ENCODE measurements at places on chromosomes 13 and 19.

- no peak for DNase-seq
These were observed 400.5 kb upstream of the SLC10A2 start for GRCh38 chr13:103466761-103467160.

- DNase-seq = no peak
These were observed 616.6 kb downstream of the FGF9 start for GRCh38 chr13:22287343-22287920.

DNA sequence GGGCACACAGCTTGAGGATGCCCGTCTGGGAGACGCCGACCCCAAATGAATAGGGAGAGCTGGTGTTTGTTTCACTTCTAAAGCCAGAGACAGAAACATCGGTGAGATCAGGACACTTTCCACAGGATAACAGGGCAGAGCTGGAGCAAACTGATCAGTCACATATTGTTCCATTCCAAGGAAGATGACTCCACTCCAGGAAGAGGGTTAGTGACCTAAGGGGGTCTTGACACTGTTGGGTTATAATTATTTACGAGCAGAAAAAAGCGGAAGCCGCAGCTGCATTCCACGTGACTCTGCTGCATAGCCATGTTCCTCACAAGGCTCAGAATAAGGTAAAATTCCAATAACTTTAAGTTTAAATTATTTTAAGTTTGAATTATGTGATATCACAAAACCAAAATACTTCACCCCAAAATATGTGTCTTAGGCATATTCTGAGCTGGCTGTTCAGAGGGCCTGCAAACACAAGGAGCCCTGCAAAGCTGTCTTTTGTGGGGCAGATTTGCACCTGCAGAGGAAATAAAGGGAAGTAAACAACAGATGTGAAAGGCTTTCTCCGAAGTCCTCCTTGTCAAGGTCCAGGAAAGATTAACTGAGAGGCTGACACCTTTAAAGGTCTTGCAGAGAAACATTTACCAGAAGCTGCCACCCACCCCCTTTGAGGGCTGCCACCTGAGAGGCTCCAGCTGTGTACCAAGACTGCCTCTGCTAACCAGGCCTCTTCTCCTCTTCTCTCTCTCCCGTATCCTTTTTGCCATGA is 819.2 kb downstream of the UQCRFS1 start:
- DNase-seq = no peak

- DNase-seq = no peak
These were observed 4.3 kb upstream of the C5AR1 start for GRCh38 chr19:47305309-47305751.

DNA sequence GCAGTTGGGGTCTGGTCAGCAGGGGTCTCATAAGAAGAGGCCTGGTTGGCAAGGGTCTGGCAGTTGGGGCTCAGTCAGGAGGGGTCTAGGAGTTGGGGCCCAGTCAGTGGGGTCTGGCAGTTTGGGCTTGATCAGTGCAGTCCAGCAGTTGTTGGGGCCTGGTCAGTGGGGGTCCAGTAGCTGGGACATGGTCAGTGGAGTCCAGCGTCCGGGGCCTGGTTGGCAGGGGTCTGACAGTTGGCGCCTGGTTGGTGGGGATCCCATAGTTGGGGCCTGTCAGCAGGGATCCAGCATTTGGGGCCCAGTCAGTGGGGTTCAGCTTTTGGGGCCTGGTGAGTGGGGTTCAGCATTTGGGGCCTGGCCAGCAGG is 60.5 kb upstream of the TPM4 start:
- no peak for DNase-seq

- DNase-seq = no peak
These were observed 33.8 kb upstream of the NDFIP2 start for GRCh38 chr13:79447141-79447540.

- DNase-seq = no peak
These were observed 24.4 kb upstream of the GPR18 start for GRCh38 chr13:99282264-99283231.

GRCh38 chr19:54418030-54418929 is 3.0 kb downstream of the TTYH1 start:
- DNase-seq = no peak

- no peak for DNase-seq
These were observed 297.4 kb upstream of the SGCG start for GRCh38 chr13:22883262-22883840.

- DNase-seq = no peak
These were observed at the start of gene BCAM for GRCh38 chr19:44808463-44809371. TSS of gene BCAM (plus strand) at chr19:44809103. CDS start at chr19:44809125, 22 bp downstream.

DNA sequence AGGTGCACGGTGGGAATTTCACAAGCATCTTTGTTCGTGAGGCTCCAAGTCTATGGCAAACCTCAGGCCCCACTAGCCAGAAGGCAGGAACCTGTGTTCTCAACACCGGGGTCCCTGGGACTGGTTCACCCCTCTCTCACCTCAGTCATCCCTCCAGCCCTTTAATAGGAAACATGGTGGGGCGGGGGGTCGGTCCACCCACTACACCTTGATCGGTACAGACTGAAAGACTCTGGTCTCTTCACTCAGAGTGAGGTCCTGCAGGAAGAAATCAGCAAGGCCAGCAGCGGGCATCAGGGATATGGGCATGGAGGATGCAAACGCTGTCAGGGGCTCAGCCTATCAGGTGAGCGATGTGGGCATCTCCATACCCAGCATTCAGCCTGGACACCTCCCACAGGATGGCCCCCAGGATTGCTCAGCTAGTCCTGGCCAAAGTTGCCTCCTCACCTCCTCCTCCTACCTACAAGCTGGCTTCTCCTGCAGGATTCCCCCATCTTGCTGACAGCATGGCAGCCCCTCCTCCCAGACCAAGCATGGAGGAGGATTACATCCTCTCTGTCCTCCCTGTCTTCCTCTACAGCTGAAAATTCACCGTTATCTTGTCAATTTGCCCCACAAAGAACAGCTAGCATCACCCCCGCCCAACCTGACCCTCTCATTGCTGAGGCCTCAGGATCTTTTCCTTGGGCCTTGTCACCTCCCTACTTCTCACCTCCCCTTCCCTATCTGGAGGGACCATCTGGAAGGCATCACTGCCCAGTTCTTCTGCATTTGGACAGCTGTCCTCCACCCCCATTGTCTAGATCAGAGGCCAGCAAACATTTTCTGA is 37.3 kb upstream of the CD33 start:
- DNase-seq = no peak

DNA sequence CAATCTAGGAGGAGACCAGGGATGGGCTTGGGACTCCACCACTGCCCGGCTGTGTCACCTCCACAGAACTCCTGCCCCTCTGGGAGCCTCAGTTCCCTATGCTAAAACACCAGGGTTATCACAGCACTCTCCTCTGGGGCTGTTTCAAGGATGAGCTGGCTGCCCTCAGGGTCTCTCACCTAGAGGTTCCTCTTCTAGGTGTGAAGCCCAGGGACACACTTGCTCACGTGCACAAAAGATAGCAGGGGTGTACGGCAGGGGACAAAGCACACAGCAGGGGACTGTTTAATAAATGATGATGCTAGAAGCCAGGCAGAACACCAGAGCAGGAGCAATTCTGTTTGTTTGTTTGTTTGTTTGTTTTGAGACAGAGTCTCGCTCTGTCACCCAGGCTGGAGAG is 16.8 kb upstream of the LYPD3 start:
- no peak for DNase-seq

DNA sequence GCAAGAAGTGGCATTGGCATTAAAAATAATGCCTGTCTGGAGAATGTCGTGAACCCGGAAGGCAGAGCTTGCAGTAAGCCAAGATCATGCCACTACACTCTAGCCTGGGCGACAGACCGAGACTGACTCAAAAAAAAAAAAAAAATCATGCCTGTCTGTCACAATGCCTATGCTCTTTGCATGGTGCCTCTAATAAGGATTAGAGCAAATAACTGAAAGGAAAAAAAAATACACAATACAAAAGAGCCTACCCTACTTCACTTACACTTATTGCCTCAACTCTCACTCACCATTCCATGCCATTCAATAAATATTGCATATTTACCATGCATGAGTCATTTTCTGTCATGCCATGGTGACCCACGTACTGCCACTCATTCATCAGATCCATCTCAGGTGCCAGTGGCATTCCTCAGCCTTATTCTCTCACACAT is 49.1 kb downstream of the TBC1D4 start:
- DNase-seq = no peak

DNA sequence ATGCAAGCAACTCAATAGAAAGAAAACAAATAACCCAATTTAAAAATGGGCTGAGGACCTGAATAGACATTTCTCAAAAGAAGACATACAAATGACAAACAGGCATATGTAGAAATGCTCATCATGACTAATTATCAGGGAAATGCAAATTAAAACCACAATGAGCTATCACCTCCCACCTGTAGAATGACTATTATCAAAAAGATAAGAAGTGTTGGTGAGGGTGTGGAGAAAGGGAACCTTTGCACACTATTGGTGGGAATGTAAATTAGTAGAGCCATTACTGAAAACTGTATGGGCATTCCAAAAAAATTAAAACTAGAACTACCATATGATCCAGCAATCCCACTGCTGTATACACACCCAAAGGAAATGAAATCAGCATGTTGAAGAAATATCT is 212.2 kb downstream of the SUCLA2 start:
- DNase-seq = no peak

DNA sequence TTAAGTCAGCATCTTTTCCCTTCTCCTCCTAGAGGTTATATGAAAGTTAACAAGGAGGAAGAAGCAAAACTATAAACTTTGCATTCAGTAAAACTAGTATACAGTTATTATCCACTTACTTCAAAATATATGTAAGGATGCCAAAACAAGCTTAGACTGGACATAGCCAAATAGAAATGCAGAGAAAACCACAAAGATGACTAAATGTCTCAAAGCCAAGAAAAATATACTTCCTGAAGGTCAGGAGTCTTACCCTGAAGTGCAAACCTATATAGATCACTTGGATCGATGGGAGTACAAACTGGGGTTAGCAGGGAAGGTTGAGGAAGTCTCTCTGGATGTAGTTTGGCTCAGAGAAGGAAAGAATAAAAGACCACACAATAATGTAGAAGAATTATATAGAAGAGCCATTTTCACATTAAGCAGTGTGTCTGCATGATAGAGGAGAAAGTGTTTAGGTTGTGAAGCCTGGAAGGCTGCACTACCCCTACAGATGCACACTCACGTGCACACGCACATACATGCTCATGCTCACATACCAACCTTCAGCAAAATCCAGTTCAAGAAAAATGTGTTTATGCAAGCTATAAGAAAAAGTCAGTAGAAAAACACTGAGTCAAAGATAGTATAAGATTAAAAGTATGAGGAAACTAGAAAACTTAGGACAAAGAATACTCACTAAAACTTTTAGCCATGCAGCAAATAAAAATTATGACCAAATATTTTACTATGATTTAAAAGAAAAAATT is 112.1 kb upstream of the RXFP2 start:
- DNase-seq = no peak

- no peak for DNase-seq
These were observed 73.5 kb upstream of the PCDH17 start for GRCh38 chr13:57558051-57558467.

GRCh38 chr13:97248243-97248642 is 26.1 kb downstream of the MBNL2 start:
- DNase-seq = no peak

GRCh38 chr19:11539495-11540365 is 1.1 kb downstream of the CNN1 start:
- DNase-seq = no peak

DNA sequence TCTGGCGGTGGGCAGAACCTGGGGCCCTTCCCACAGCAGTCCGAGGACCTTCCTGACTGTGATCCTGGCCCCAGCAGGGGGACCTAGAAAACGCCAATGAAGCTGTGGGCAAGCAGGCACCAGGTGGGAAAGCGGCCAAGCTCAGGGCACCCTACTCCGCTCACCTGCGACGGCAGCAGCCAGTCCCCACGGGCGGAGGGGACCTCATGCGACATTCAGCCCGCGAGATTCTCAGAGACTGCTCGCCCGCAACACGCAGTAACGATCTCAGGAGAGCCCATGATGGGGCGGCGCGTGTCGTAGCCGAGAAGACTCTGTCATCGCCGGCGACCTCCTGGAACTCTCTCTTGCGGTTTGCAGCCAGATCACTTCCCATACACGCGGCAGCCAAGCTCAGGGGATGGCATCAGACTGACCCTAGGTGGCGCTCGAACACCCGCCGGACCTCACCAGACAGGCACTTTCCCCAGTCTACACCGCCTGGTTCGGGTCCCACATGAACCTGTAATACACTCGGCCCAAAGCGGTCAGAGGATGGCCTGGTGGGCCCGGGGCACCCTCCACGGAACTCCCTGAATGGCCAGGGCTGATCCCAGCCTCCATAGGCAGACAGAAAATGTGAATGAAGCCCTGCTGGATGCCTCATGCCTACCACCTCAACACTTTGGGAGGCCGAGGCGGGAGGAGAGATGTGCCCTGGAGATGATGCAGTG is 26.5 kb downstream of the MAN2B1 start:
- no peak for DNase-seq

DNA sequence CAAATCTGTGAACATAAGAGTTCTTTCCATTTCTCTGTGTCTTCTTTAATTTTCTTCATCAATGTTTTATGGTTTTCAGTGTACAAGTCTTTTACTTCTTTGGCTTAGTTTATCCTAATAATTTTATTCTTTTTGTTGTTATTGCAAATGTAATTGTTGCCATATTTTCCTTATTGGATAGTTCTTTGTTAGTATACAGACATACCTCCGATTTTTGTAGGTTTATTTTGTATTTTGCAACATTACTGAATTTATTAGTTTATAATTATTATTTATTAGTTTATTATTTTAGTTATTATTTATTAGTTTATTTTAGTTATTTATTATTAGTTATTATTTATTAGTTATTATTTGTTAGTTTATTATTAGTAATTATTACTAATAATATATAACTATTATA is 43.4 kb downstream of the WTIP start:
- no peak for DNase-seq

DNA sequence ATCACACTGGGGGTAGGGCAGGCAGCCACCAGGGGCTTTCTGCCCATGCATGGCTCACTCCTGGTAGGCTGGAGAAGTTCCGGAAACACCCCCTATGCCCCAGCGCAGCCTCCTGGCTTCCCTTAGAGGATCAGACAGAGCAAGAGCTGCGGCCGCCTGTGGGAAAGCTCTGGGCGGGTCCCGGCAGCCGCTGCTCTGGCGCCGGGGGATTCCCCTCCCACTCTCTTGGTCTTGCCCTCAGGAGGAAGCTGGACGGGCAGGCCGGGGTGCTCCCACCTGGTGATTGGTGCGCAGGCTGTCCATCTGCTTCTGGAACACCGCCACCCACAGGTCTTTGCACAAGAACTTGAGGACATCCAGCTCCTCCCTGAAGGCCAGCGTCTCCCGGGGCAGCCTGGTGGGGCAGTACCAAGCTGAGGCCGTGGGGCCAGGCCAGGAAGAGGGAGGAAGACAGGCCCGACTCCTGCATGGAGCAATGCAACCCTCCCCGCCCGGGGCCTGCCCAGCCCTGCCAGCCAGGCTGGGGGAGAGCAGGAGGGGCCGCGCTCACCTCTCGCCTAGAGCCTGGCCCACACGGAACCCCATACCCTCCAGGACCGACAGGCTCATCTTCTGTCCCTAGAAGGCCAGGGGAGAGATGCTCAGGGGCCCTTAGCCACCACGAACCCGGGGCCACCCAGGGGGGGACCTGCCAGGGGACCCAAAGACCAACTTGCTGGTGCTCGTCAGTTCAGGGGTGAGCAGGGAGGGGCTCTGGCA is 4.0 kb upstream of the NKPD1 start:
- no peak for DNase-seq

Data from cortex of kidney (tissue), 1 donor.